Peyer's patch (tissue), 4 donors: ENCODE measurements at places on chromosomes 4 and X. TPM values are rescaled to one million over a fixed set of nuclear protein-coding genes. Genes with fewer than 3 reads are reported as not detected.

The TEX13B gene
- not detected for total RNA-seq

The GPRIN3 gene
- total RNA-seq, result 14.9 TPM

The RHOH gene
- 6.8 TPM for total RNA-seq

The VCX3B gene
- not detected for total RNA-seq

- no peak for DNase-seq
These were observed 25.4 kb upstream of the EREG start for GRCh38 chr4:74339501-74339900.

DNA sequence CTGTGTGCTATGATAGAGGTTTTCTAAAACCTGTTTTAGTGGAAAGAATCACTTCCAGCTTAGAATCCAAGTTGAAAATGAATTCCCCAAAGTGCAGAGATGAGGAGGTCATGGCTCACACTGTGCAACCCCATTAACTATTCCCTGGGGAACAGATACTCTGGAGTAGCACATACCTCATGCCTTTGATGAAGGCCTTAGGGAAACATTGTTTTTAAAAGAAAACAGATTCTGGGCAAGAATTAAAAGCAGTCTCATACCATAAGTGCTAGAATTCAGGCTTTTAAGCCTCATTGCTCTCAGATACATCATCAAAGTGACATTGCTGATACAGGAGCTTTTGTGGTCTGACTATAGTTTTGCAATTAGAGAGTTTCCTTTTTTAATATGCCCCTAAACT is 115.1 kb downstream of the NDST4 start:
- no peak for DNase-seq

The MAGEB5 gene
- not detected for total RNA-seq

DNA sequence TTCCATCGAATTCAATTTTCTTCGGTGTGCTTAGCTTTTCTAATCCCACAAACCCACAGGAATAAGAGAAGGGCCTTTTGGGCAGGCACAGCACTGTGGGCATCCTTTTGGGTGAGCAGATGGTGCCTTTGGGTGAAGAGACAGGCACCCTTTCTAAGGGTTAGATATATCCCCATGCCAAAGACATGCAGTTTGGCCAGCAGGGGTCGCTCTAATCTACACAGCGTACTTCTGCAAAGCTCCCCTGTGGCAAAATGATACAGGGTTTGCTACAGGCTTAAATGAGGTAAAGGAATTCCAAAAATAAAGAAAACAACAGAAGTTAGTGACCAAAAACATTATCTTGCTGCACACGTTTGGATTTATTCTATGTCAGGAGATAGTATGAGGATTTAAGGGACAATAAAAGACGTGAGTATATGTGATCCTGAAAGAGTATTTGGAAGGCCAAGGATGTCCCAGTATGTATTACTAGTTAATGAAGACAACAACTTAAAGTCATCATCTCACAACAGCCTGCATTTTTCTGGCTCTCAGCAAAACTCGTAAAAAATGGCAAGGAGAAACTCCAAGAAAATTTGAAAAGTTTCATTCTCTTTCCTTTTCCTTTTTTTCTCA is 49.5 kb downstream of the PHEX start:
- peak; percentile 61 for DNase-seq

The ASMT gene
- total RNA-seq, result not detected

The ESX1 gene
- total RNA-seq, result not detected

The SH2D1A gene
- 5.0 TPM for total RNA-seq

DNA sequence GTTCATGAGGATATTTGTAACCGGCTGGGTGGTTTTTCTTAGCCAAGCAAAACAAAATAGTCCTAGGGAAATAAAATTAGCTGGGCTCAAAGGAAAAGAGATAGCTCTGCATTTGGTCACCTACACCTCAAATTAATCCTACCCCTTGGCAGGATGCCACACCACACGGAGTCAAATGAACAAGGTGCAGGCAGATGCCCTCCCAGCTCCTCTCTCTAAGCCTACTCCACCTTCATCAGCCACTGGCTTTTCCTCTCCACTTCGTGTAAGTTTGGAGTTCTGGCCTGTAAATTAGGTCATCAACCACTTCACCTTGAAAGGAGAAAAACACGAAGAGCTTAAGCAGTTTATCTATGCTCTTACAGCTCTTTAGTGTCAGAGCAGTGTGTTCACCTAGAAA is 1.4 kb downstream of the DDIT4L start:
- DNase-seq, result no peak

GRCh38 chr4:17066972-17067371 is 168.5 kb upstream of the LDB2 start:
- no peak for DNase-seq

The MAGEA9B gene
- total RNA-seq, result not detected

The CC2D2A gene
- 9.4 TPM for total RNA-seq

- DNase-seq, result no peak
These were observed 232.4 kb upstream of the BMP3 start for GRCh38 chr4:80798082-80798481.

The AMBN gene
- not detected for total RNA-seq

- DNase-seq, result peak; percentile 73
These were observed 13.3 kb downstream of the CETN2 start for GRCh38 chrX:152817078-152817764.
